ENCODE measurements at places on chromosomes 4 and X.
A peak's percentile ranks its signal among the peaks of the same experiment; 100 is the strongest.

DNA sequence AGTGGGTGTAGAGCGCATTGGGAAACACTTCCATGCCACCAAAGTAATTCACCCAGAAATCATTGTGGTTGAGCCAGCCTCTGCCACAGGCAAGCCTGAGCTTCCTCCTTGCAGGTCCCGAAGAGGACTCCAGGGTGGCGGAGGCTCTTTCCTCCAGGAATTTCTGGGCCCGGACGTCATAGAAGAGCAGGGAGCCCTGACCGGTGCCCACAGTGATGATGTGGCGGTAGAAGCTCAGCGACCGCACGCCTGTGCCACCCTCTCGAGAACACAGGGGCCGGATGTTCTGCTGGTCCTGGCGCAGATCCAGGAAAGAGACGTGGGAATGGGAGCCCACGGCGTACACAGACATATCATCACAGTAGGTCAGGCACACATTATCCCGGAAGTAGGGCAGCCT is 1.3 kb downstream of the DCAF12L1 start:
- no peak for DNase-seq

- DNase-seq = no peak
These were observed 284.9 kb downstream of the FBXO8 start for GRCh38 chr4:173998471-173999144.

DNA sequence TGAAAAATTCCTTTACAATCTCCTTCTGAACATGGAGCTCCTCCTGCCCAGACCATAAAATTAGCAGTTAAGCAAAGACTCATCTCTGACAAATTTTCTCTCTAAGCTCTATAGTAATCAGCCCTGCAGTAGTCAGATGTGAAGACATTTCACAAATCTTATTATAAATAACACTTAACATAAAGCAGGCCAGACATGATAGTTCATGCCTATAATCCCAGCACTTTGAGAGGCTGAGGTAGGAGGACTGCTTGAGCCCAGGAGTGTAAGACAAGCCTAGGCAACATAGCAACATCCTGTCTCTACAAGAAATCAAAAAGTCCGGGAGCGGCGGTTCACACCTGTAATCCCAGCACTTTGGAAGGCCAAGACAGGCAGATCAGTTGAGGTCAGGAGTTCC is 29.9 kb downstream of the TRMT2B start:
- DNase-seq = no peak

GRCh38 chr4:186243331-186243730 is 16.0 kb downstream of the KLKB1 start:
- no peak for DNase-seq

- DNase-seq = no peak
These were observed 456.7 kb downstream of the GLUD2 start for GRCh38 chrX:121504153-121504552.

DNA sequence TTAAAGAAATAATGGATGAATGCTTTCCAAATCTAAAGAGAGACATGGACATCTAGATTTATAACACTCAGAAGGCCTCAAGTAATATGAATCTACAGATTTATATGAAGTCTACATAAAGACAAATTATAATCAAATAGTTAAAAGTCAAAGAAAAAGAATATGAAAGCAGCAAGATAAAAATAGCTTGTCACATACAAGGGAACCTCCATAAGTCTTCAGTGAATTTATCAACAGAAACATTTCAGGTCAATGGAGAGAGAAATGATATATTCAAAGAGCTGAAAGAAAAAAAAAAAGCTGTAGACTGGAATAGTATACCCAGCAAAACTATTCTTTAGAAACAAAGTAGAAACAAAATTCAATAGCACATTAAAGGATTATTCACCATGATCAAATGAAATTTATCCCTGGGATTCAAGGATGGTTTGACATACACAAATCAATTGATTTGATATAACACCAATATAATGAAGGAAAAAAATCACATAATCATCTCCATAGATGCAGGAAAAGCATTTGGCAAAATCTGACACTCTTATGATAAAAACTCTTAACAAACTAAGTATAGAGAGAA is 346.6 kb upstream of the PABPC4L start:
- no peak for DNase-seq

GRCh38 chrX:47380268-47380667 is 9.9 kb downstream of the ZNF157 start:
- peak; percentile 28 for DNase-seq

DNA sequence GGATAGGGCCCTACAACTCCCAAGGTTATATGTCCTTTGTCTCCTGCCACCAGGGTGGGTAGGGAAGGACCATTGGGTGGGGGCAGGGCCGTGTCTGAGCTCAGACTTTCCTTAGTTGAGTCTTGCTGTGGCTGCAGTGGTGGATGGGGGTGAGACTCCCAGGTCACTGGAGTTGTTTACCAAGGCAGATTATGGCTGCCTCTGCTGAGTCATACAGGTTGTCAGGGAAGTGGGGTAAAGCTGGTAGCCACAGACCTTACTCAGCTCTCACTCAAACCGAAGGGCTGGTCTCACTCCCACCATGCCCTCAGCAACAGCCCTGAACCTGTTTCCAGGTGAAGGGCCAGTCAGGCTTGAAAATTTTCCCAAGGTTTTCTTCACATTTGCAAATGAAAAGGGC is 58.8 kb upstream of the FAAH2 start:
- no peak for DNase-seq

DNA sequence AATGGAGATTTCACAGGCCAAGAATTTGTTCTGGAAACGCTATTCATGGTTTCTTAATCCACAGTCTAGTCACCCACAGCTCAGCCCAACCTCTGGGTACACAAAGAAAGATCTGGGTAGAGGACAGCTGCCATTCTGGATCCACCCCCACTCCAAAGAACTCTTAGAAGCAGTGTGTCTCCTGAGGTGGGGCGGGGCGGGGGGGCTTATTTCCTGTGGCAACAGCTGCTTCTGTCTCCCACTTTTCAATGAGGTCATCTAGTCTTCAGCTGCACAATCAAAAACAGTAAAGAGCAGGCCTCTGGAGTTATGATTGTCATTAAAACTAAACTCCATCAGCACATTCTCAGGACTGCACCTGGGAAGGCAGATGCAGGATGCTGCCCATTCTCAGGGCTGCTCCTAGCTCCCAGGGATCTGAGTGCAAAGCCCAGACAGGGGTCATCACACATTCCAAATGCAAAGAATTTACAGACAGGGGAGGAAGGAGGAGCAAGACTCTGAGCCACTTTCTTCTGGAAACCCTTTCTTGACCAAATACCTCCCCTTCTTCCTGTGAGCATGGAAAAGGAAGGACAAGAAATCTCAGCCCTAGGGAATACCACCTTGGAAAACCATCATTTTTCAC is 207.3 kb downstream of the HS6ST2 start:
- no peak for DNase-seq

- DNase-seq = no peak
These were observed 158.3 kb upstream of the SCML1 start for GRCh38 chrX:17579026-17579425.

DNA sequence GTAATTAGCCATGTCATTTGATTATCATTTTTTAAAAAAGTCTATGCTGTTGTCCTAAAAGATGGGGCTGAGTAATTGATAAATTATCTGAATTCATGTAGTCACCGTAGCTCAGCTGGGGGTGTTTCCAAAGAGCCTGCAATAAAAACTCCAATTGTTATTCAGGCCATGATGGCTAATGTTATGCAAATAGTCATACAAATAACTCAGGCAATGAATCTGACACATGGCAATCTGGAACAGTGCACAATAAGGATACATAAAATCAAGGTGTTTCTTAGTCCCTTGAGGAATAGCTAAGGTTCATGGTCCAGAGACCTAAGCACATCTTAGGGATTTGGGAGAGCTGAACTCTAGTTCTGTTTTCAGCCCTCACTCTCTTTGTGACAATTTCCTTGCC is 15.2 kb downstream of the MMRN1 start:
- DNase-seq = no peak

DNA sequence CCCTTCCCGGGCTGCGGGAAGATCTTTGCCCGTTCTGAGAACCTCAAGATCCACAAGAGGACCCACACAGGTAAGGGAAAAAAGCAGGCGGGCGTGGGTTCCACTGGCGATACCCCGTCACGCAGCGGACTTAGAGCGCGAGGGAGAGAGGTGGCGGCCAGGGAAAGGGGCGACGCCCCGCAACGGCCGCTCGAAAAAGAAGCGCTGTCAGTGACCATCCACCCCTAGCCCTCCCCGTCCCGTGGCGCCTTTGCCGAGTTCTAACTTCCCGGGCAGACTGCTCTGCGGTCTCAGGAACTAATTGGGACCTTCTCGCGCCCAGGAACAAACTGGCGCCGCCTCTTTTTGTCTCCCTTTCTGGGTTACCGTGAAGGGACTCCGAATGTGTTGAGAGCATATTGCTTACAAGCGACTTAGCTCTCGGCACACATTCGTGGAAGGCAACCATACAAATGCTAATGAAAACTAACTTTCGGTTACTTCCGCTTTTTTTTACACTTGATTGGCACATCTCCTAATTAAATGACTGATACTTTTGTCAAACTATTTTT is 1.8 kb downstream of the ZIC3 start:
- no peak for DNase-seq

GRCh38 chrX:3548765-3549391 is 164.6 kb downstream of the PRKX start:
- DNase-seq = no peak

DNA sequence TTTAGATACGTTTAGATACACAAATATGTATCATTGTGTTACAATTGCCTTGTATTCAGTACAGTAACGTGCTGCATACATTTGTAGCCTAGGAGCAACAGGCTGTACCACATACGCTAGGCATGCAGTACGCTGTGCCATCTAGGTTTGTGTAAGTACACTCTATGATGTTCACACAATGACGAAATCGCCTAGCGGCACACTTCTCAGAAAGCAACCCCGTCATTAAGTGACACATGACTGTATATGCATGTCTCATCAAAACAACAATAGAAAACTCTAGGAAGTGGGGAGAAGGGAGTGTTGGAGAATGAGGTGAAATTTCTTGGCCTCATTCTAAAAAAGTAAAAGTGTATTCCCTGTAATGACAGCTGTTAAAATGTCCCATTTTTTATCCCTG is 32.7 kb downstream of the CCDC149 start:
- DNase-seq = no peak

DNA sequence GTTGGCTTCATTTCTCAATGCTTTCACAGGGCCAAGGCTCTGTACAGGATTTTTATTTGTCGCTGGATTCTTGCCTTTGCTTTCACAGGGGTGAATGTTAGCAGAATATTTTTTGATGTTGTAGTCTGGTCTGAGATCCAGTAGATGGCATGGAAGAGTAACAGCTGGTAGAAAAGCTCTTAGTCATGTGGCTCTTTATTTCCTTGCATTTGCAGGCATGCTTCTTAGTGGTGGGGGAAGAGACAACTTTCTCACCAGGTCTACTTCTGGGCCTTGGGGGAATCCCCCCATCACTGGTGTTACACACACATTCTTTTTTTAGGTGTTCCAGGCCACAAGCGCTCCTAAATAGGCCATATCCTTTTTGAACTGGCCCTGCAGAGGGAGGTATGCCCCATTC is 58.2 kb upstream of the DKK2 start:
- DNase-seq = no peak

DNA sequence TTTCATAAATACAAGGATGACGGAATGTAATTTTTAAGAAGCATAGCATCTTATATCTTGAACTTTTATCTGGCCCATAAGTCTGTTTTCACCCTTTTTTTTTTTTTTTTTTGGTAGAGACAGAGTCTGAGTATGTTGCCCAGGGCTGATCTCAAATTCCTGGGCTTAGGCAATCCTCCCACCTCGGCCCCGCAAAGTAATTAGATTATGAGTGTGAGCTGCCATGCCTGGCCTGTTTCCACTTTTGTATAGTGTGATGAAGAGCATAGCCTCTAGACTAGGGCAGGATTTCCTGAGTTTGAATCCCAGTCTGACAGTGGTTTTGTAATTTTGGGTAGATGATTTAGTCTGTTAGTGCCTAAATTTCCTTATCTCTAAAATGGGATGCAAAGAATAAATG is 11.0 kb downstream of the STIM2 start:
- no peak for DNase-seq

DNA sequence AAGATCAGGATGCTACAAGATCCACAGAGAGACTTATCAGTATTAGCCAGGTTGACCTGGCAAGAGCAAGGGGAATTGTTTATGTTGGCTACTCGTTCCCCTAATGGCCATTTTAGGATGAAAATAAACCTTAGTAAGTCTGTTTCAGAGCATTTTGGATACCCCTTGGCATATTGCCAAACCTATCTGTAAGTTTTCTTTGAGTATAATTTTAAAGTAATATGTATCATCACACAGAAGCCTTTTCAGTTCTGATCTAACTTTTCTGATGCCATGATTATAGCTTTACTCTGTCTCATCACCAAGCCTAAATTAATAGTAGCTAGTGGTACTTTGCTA is 99.7 kb downstream of the TSPAN7 start:
- DNase-seq = no peak

DNA sequence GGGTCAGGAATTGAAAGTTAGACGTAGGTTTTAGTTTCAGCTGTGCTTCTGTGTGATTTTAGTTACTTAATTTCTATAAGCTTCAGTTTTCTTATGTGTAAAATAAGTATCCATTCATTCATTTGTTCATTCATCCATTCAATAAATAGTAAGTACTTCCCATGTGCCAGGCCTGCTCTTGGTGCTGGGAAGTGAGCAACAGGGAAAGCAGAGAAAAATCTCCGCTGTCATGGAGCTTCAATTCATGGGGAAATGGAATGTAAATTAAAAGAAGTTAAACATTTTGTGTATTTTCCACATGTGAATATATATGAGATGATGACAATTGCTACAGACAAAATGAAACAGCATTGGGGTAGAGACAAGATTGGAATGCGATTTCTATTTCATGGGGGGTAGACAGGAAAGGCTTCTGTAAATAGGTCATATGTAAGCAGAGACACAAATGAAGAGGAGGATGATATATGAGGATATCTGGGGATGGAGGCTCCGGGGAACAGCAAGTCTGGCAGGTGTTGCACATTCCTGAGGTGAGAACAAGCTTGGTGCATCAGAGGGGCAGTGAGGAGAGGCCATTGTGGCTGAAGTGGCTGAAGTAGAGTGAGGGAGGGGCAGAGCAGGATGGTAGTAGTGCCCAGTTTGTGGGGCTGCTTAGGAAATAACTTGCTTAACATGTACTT is 66.2 kb downstream of the FHIP1A start:
- no peak for DNase-seq

DNA sequence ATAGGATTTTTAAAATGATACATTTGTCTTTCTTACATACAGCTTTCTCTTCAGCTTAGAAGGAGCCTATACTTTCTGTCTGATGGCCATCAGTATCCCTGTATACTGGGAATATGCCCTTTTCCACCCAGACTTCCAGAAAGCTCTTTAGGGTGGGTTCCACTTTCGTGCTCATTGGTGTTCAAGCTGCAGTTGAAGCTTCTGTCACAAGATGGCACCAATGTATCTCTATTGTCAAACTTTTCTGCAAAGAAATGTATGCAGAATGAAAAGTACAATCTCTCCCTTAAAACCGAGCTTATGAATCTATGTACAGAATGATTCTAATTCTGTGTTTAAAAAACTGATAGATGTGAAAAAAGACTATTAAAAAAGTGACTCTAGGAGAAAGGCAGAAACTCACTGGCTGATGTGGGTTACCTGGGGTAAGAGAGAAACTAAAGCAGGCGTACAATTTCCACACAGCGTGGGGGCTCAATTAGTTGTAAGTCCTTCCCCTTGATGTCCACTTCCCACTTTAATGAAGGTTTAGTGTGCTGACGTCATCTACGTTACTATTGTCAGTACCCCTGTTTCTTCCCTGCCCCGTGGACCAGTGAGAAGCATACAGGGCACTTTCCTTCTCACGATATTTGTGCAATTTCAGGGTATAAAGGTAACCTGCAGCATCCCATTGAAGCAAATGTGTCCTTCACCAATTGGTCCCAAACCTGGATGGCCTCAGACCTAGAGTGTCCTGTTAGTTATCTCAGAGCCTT is 57.3 kb upstream of the TCEAL2 start:
- DNase-seq = no peak

Data from stimulated activated CD4-positive, alpha-beta T cell treated with anti-CD3 and anti-CD28 coated beads, Interleukin-12 subunit alpha, Interleukin-12 subunit beta, amount 100 ng/mL, for 48 hours (primary cell).